ENCODE measurements at places on chromosomes 7 and 10. TPM values are rescaled to one million over a fixed set of nuclear protein-coding genes. Genes with fewer than 3 reads are reported as not detected.

MALSU1 gene
- 56.0 TPM for total RNA-seq

ZNF438 gene
- total RNA-seq = 1.5 TPM

SLC39A12 gene
- total RNA-seq = not detected

DNA sequence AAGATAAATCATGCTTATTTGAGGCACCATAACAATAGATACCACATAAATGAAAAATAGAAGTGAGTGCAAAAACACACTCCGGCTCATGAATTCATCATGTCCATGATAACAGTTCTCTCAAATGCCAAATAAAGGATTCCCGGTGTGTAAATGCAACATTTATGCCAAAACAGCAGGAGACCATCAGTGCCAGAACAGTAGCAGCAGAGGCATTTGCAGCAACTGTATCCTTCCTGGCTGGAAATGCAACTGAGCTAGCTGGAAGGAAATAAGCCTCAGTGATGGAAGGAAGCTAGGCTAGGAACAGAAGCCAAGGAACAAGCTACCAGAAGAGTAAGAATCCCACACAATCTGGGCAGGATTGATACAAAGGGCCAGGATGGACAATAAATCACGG is 79.9 kb upstream of the THSD7A start:
- DNase-seq = no peak

- DNase-seq = no peak
Measured at GRCh38 chr10:61899069-61899531, 2.4 kb upstream of the ARID5B start.

- no peak for DNase-seq
Measured at GRCh38 chr7:67661-68395, 124.5 kb upstream of the FAM20C start.

DNA sequence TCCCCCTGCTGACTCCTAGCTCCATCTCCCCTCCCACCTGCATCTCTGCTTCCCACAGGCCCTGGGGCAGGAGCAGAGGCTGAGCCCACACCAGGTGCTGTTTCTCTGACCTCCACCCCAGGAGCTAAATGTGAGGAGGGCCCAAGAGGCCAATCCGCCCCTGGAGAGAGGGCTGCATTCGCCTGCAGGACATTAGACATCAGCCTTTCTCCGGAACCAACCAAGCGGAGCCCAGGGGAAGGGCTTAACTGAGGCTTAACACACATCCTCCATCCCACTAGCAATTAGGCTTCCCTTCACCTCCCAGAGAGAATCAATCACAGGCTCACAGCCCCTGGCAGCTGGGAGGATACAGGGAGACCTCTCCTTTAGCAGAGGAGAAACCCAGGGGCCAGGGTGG is 50.5 kb downstream of the SH3PXD2A start:
- DNase-seq = no peak

All from CD8-positive, alpha-beta T cell (primary cell).